ENCODE measurements at places on chromosomes 12 and 14.

GRCh38 chr14:31278883-31279282, 71.3 kb upstream of the HECTD1 start:
- no peak for DNase-seq

DNA sequence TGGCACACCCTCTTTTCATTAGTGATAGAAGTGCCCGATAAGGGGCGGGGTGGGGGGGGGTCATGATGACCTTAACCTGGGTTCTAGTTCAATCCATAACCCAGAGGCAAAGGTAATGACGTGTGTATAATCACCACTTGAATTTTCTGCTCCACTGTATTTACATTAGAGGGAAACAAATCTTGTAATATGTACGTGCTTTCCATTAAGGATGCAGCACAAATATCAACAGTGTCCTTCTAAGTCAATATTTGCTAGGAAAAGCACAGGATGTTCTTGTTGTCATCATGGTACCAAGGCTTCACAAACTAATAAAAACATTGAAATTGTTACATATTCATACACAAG, 121.2 kb upstream of the SLC38A2 start:
- DNase-seq, result no peak

GRCh38 chr12:109753054-109753401, 39.4 kb downstream of the FAM222A start:
- DNase-seq, result no peak

GRCh38 chr14:91501951-91502930, 7.9 kb downstream of the PPP4R3A start:
- DNase-seq, result no peak

- DNase-seq, result no peak
Measured at GRCh38 chr14:95664066-95664465, 22.2 kb upstream of the TCL1B start.

- no peak for DNase-seq
Measured at GRCh38 chr12:20150835-20151422, 217.4 kb upstream of the PDE3A start.

GRCh38 chr14:101893759-101894158, 70.6 kb upstream of the DYNC1H1 start:
- no peak for DNase-seq

DNA sequence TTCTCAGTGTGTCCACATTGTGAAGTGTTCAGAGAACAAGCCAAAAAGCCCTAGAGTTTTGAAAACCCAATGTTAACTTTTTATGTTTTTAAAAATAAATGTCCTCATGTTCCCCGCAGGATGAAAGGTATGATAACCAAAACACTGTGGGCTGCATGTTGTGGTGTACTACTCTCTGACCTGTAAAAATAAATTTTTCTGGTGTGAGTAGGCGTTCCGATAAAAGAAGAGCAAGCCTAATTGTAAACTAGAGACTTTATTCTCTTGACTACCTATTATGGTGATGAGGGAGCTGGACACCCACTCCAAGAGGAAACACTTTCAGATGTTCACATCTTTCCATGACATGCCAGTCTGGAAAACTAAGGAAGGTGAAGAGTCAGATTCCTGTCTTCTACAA, 18.2 kb downstream of the PTGER2 start:
- no peak for DNase-seq

DNA sequence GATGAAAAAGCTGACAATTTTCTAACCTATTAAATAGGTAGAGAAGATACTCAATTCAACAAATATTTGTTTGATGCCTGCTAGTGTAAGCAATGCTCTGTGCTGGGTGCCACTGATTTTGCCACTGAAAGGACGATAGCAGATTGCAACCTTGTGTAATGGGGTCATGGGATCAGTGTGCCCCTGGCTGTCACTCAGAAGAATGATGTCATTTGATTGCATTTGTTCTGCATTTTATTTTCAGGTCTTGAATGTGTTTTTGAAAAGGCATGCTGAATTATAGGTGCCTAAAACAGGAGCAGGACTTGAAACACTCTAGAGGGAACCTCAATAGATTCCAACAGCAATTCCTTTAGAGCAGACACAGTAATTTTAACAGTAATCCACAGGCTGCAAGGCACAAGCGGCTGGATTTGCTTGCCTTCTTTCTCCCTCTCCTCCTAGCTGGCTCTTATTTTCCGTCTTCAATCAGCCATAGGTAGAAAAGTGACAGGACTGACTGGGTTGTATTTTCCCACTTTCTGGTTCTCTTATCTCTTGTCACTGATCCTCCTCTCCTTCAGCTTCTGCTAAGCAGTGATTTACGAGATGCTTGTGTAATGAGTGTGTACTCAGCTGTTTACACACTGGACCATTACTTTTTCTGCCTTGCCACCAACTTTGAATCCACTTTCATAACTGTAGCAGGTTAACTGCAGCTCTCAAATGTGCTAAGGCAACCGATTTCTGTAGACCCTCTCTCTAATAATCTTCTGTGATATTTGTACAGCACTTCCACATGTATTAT, 4.1 kb downstream of the PLXNC1 start:
- no peak for DNase-seq

DNA sequence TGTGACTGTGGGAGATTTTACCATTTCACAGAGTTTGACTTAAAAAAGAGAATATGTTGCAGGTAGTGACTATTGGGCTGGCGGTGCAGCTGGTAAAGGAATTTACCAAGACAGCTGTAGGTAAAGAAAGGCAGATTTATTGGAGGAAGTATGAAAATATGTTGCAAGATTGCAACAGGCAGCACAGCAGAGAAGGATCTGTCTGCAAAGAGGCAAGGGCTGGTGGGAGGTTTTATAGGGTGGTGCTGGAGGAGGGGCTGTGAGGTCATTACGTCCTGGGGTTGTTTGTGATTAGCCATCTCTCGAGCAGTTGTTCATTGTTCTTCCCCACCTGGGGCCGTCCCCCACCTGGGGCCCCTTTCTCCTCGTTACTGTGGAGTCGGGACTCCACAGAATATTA, 62.1 kb downstream of the ACACB start:
- DNase-seq, result no peak

DNA sequence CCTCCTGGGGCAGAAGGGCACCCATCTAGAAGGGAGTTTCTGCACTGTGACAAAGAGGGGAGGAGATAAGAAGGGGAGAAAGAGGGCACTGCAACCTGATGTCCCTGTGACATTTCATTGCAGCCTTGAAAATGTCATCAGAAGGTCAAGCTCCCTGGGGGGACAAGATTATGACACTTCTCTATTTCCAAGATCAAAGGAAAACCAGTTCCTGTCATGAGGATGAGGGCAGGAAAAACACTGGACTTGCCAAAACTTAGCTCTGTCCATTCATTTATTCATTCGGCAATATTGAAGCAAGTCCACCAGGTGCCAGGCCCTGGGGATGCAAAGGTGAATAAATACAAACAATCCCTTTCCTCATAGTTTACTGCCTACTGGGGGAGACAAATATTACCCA, 138.4 kb upstream of the CDKN3 start:
- DNase-seq, result no peak

- no peak for DNase-seq
Measured at GRCh38 chr12:109331301-109331952, 16.3 kb upstream of the MYO1H start.

GRCh38 chr12:27973487-27973890, 956 bp upstream of the PTHLH start:
- DNase-seq, result no peak

DNA sequence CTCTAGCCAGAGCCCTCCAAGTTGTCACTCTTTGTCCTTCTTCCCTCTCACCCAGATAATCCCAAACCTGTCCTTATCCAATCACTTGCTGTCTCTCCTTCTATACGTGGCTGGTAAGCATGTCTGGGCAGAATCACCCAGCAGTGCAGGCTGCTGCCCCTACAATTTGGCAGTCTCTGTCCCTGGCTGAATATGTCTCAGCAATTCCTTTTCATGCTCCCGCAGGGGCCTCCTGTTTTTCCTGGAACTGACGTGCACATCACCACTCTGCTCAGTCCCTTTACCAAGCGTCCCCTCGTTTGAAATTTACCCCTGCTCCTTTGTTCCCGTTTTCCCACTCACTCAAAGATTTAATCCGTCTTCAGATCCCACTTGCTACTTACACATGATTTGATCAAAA, 80.0 kb downstream of the ST8SIA1 start:
- no peak for DNase-seq

- no peak for DNase-seq
Measured at GRCh38 chr12:121943926-121944325, 25.5 kb downstream of the CFAP251 start.

DNA sequence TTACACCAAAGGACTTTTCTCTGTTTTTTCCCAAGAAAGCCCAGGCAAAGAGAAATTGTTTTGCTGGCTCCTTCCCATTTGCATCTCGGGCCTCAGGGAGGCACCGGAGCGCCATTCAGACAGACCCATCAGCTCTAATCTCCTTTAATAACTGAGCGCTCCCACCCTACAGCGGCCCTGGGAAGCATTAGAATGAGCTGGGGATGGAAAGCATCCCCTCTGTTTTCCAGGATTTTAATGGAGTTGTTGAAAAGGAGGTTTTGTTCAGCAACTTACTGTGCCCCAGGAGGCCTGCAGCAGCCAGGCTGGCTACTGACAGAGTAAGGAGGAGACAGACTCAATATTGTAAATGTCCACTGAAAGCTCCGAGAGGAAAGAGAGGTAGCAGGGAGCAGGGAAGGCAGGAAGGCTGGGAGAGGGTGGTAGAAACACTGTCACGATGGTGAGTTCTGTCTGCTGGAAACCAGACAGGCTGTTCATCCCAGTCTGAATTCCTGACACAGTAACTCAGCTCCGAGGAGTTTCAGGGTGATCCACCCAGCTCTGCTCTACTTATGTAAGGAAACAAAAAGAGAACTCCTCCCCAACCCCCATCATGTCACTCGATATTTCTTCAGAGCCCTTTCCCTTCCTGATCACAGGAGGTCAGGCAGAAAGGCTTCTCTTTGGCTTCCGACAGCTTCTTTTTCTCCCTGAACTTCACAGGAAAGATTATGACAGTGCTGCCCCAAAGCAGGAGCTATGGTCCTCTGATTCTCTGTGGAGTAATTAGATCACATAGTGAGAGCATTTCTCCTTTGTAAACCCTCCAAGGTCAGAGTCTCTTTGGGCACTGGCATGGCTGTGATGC, 62.5 kb upstream of the TMEM132D start:
- no peak for DNase-seq

- DNase-seq, result no peak
Measured at GRCh38 chr14:101288436-101289229, 272.7 kb upstream of the DIO3 start.

GRCh38 chr12:108693186-108693730, 38.1 kb downstream of the CORO1C start:
- DNase-seq, result no peak

DNA sequence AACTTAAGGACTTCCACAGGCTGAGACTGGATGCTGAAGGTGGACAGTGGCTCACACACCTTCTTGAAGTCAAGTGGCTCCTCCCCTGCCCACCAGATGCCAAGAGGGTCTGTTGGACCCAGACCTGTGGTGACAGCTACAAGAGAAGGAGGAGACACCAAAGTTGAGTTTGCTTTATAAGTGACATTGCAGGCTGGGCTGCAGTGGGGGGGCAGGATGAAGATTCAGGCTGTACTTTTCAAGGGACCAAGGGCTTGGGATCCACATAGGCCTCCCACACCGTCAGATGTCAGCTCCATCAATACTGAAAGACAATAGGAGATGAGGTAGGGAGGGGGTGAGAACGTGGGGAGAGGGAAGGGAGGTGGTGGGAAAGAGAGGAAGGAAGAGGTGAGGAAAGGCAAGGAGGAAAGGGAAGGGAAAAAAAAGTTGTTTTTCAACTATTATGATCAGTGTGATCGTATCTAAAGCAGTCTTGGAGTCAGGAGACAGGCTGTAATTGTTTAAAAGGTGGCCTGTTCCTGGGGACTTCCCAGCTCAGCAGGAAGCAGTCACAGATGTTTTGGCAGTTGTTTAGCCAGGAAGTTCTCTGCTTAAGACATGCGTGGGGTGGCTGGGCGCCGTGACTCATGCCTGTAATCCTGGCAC, 84.1 kb upstream of the RESF1 start:
- DNase-seq, result peak; percentile 75

DNA sequence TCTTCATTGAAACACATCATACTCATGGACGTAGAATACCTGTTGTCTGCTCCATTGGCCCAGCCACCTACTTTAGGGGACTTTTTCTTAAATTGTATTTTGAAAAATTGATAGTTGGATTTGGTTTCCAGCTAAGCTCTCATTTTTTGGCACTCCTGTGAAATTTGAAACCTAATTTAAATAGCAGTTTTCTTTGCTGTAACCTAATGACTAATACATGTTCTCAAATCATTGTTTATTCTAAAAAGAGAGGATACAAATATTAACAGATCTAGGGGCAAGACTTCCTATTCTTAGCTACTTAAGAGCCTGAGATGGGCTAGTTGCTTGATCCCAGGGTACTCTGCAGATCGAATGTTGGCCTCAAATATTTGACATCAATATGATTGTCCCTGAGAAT, 78.9 kb downstream of the PLEKHA5 start:
- no peak for DNase-seq

- DNase-seq, result no peak
Measured at GRCh38 chr14:90405755-90406154, 8.9 kb downstream of the CALM1 start.
